ENCODE measurements at places on chromosomes 7 and 10. TPM values are rescaled to one million over a fixed set of nuclear protein-coding genes. Genes with fewer than 3 reads are reported as not detected.

Gene HABP2
- not detected for polyA plus RNA-seq

Gene C10orf105
- polyA plus RNA-seq, result not detected

Gene TMEM236
- not detected for polyA plus RNA-seq

Gene TRIM56
- polyA plus RNA-seq, result 15.0 TPM

Gene PON1
- polyA plus RNA-seq, result not detected

Gene TMEM273
- 137 TPM for polyA plus RNA-seq

Gene MYO3A
- polyA plus RNA-seq, result 0.15 TPM

Gene ARMC3
- polyA plus RNA-seq, result 0.10 TPM

All from IgD-negative memory B cell (primary cell).